ENCODE measurements at places on chromosomes 6 and 20.

DNA sequence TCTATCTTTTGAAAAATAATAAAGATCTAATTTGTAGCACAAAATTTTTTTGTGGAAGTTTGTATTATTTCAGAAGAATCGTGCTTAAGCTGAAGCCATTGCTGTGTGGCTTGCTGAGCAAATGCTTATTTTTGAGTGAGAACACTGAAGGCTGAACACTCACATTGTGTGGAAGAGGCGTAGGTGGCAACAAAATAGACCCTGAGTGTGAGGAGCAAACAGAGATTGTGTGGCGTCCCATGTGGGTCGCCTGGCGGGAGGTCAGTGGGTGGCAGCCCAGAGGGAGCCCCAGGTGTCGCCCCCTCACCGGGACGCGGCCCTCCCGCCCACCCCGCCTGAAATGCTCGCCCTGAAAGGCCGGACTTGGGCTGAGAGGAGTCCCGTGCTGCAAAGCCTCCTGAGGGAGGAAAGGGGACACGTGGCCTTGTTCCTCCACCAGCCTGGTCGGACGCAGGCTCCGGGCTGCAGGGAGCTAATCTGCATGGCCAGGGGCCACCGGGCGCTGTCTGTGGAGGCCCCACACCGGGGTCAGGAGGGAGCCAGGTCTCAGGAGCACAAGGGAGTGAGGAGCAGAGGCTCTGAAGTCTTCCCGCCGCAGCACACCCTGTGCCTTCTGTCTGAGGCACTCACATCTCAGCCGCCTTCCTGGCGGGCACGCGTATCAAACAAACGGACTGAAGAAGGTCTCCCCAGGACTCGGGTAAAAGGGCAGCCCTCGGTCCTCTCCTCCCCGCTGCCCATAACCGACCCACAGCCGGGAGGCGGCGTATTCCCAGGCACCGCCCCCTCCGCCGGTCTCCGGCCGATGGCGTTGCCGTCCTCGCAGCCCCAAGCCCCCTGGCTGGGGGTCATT lies 15.9 kb downstream of the DDO start:
- no peak for DNase-seq

GRCh38 chr20:10954137-10954840 lies 280.5 kb upstream of the JAG1 start:
- no peak for DNase-seq

- DNase-seq = peak; percentile 88
Measured at GRCh38 chr20:5078399-5078958, 41.3 kb downstream of the PCNA start.

- DNase-seq = no peak
Measured at GRCh38 chr6:17923401-17923863, 64.0 kb downstream of the KIF13A start.

- no peak for DNase-seq
Measured at GRCh38 chr6:84260926-84261325, 33.5 kb upstream of the CEP162 start.

GRCh38 chr20:53136473-53136872 lies 164.3 kb downstream of the TSHZ2 start:
- no peak for DNase-seq

- DNase-seq = no peak
Measured at GRCh38 chr20:6295127-6295866, 172.5 kb upstream of the FERMT1 start.

GRCh38 chr6:160077024-160077423 lies 44.6 kb upstream of the SLC22A1 start:
- DNase-seq = no peak

DNA sequence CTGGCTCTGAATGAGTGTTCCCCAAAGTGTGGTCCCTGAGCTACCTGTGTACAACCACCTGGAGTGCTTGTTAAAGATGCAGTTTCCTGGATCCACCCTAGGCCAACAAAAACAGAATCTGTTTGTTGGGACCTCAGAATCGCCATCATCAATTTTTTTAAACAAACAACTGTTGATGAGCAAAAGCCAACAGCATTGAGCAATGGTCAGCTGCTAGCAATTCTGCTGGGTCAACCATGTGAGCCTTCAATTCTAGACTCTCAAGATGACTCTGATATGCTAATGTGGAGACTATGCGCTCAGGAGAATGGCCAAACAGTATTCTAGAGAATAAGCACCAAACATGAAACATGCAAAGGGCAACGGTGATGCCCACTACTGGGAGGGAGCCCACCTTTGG lies 64.4 kb upstream of the IYD start:
- DNase-seq = no peak

- peak; percentile 66 for DNase-seq
Measured at GRCh38 chr6:154276810-154277628, 79.6 kb downstream of the IPCEF1 start.

- DNase-seq = no peak
Measured at GRCh38 chr6:9942131-9942530, 472.7 kb downstream of the TFAP2A start.

GRCh38 chr20:59087829-59088433 lies 45.3 kb upstream of the PRELID3B start:
- peak; percentile 84 for DNase-seq

GRCh38 chr6:150006961-150007464 lies 18.3 kb downstream of the RAET1L start:
- peak; percentile 49 for DNase-seq

GRCh38 chr20:15616626-15617025 lies 956.6 kb downstream of the KIF16B start:
- no peak for DNase-seq

DNA sequence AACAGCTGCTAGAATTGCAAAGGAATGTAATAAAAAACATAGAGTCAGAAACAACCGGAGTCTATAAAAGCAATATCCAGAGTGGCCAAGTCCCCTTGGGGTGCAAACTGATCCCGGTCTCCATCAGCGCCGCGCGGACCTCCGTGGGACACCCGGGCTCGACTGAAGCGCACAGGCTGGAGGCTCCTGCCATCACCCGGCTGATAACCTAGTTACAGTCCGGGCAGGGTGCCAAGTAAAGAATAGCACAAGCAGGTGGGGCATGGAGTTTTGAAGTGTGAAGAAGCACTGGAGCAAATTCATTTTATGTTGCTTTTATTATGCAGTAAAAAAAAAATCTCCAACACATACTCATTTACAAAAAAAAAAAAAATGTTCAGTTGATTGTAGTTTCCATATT lies 205.1 kb upstream of the GMDS start:
- DNase-seq = no peak

GRCh38 chr6:7050872-7051779 lies 56.6 kb upstream of the RREB1 start:
- peak; percentile 26 for DNase-seq

DNA sequence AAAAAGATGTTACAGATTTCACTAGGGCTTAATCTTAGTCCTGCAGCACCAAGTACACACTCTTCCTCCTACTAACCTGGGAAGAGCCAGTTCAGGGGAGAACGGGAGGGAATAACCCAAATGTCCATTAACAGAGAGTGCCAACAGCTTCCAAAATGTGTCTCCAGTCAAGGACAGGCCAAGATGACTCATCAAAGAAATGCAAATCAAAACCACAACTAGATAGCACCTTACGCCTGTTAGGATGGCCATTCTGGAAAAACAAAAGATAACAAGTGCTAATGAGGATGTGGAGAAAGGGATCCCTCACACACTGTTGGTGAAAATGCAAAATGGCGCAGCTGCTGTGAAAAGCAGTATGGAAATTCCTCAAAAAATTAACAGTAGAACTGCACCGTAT lies 3.8 kb upstream of the MAS1L start:
- no peak for DNase-seq

Data from CD4-positive, alpha-beta T cell treated with Interleukin-10 for 1 hour (primary cell).